ENCODE measurements at places on chromosomes 12 and 14.

DNA sequence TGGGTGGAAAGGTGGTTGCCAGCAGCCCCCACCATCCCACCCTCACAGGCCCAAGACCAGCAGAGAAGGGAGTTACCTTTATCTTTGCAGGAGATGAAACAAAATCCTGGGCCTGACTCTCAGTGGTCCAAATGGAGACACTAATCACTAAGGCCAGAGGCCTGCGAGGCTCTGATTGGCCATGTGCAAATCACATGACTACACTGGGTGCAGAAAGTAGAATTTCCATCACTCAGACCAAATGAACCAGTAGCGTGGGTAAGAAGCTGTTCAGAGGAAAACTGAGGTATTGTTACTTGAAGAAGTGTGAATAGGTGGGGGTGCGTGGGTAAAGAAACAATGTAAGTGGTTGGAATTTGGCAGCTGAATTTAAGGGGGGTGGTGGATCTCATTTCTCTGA, 20.2 kb upstream of the PPP1CC start:
- no peak for DNase-seq

DNA sequence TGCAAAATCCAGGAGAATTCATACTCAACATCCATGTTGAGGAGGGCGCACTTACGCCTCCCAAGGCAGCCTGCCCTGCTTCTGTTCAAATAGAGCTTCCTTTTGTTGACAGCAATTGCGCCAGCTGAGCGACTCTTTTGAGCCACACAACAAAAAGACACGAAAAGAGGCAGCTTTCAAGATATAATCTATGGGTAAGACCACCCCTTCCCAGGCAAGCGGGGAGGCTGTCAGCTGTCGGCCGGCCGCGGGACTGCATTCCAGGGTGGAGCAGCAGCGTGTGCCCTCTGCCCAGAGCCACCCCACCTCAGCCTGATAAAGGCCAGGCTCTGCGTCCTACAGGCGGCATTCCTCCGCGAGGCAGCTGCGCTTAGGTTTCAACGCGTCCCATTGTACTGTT, 15.8 kb upstream of the STAB2 start:
- no peak for DNase-seq

GRCh38 chr12:58920102-58920960, at the start of gene LRIG3:
Gene LRIG3, minus strand, starts transcription at chr12:58920504. Its CDS starts 269 bp downstream, at chr12:58920235.
- DNase-seq, result peak; percentile 90

GRCh38 chr14:75793806-75794205, 132.8 kb downstream of the TTLL5 start:
- no peak for DNase-seq

DNA sequence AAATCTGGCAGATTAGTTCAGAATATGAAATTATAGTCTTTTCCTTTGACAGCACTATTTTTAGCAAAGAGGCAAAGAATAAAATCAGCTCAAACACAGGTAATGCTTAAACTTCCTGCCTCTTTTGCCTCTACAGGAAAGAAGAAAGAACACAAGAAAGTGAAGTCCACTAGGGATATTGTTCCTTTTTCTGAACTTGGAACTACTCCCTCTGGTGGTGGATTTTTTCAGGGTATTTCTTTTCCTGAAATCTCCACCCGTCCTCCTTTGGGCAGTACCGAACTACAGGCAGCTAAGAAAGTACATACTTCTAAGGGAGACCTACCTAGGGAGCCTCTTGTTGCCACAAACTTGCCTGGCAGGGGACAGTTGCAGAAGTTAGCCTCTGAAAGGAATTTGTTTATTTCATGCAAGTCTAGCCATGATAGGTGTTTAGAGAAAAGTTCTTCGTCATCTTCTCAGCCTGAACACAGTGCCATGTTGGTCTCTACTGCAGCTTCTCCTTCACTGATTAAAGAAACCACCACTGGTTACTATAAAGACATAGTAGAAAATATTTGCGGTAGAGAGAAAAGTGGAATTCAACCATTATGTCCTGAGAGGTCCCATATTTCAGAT, 17.4 kb downstream of the TMPO start:
- DNase-seq, result no peak

DNA sequence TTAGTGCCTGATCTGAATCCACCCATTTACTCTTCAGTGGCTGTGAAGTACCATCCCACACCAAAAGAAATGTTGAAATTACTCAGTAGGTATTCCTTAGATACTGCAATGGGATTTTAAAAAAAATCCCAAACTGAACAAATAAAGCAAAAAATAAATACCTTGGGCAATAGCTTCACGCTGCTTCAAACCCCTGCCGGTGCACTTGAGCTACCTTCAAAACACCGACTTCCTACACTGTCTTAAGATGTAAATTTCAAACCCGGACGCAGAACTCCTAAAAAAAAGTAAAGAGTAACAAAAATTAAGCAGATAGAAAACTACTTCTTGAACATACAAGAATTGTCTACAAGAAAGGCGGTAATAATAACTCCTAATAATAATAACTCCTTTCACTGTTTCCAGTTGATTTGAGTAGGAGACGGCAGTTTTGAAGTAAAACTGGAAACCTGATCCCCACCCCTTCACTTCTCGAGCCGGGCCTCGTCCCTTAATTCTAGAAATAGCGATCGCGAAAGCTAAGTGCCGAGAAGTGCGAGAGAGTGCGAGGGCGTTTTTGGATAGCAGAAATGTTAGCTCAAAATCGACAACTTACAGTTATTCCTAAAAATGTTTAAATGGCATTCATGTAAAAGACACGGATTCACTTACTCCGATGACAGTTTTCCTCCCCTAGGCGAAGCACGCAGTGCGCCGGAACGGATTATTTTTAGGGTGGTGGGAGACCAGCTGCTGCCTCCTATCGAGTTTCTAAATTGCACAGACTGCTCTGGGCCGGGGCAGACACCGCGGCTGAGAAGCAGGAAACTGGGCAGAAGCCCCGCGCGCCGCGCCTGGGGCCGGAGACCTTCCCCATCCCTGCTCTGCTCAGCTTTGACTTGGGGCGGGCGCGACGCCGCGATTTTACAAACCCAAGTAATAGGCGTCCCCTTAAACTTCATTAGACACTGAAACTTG, at the start of gene ABCC9:
ABCC9 (minus strand) TSS at position 878 of the 957 bp plus-strand sequence. CDS start 4,752 bp downstream, outside the sequence.
- no peak for DNase-seq

DNA sequence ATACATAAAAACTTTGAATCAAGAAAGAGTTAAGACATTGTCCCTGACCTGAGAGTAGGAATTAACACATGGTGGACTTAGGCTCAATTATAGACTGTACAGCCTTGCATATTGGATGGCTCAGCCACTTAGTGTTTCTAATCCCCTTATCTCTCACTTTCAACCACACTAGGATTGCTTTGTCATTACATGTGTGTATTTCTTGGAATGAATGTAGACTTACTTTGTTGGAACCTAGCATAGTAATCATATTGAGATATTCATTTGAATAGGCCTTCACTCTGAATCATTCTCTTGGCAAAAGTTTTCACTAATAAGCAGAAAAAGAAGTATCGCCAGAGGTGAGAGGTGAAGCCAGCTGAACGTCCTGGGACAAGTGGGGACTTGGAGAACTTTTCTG, 1973.9 kb upstream of the FLRT2 start:
- no peak for DNase-seq

GRCh38 chr14:90451443-90451842, 54.6 kb downstream of the CALM1 start:
- DNase-seq, result no peak

Data from stromal cell of bone marrow (primary cell).